ENCODE measurements at places on chromosomes 11 and 22.

DNA sequence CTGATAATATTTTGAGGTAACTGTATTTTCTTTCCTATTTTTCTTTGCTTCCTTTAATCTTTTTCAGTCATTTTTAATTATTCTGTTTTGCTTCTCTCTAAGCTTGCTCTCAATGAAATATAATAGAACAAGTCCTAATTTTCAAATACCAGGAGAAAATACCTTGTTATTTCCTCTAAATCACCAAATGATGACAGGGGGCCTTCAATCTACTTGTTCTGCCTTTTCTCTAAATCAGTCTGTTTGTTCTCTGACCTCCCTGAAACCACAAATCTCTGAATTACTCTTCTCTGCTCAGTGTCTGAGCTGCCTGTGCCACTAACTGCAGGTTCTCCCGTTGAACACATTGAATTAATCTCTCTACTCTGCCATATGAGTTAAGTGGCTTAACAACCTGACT is 286.2 kb downstream of the C11orf87 start:
- H3K27ac ChIP-seq = no peak overlapping the region
- no peak for DNase-seq

- H3K4me1 ChIP-seq = peaks cover 9% of the 10 kb centered on the region
- H3K4me3 ChIP-seq = no peak overlapping the region
- H3K27ac ChIP-seq = peak overlapping the region; percentile 13
Observed at GRCh38 chr22:40668611-40669411, 10.5 kb upstream of the MCHR1 start.

DNA sequence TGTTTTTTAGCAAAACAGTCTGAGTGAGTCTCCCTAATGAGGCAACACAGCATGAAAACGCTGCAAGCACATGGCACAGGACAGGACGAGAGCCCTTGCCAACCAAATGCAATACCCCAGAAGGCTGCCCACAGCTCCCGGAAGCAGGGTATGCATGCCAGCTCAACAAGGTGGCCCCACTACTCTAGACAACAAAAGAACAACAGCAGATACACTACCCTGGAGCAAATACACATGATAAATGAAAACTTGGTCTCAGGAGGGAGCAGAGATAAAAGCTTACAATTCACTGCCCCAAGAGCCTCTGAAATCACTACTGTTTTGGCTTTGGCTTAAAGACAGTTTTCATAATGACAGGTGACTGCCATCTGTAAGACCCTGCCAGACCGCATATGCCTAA is 785.4 kb upstream of the API5 start:
- no peak for DNase-seq
- no peak overlapping the region for H3K4me3 ChIP-seq
- H3K4me1 ChIP-seq = no peaks in the 10 kb centered on the region
- no peak overlapping the region for H3K27ac ChIP-seq

GRCh38 chr11:125091877-125092664 is 19.4 kb downstream of the TMEM218 start:
- H3K27ac ChIP-seq = no peak overlapping the region
- H3K36me3 ChIP-seq = no peaks in the 10 kb centered on the region

DNA sequence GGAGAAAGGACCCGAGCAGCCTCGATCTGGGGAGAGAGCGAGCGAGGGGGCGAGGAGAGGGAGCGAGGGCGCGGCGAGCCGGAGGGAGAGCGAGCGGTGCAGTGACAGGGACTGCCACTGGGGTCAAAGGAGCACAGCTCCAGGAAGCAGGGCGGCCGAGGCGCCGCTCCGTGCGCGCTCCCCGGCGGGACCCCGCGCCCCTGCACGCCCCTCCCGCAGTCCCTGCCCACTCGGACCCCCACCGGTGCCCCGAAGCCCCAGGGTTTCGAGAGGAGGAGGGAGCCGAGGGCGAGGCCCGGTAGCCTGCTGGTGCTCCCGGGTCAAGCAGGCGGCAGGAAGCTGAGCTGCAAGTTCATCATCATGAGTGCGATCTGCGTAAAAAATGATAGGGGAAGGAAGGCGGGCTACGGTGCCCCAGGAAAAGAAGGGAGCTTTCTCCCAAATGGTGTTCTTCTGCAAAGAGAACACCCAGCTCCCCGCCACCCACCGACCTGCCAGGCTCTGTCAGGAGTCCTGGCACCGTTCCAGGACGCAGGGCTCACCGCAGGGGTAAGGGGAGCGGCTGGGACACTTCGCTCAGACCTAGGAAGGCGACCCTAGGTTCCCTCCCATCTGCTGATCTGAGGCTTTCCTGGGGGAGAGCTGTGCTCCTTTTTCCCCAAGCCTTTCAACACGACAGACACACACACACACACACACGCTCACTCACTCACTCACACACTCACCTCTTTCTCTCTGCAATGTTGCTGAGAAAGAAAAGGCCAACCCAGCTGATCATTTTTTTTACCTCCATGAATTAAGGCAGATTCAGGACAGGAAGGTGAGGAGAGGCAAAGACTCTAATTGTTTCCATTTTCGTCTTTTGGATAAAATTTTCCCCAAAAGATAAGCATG is at the start of gene MPPED2:
MPPED2 (minus strand) TSS at position 103 of the 894 bp plus-strand sequence. CDS start 5,980 bp downstream, outside the sequence.
- H3K36me3 ChIP-seq = no peaks in the 10 kb centered on the region
- H3K27ac ChIP-seq = no peak within 1 kb of the TSS
- peak; percentile 2 for DNase-seq
- H3K4me3 ChIP-seq = peak within 1 kb of the TSS; percentile 73

DNA sequence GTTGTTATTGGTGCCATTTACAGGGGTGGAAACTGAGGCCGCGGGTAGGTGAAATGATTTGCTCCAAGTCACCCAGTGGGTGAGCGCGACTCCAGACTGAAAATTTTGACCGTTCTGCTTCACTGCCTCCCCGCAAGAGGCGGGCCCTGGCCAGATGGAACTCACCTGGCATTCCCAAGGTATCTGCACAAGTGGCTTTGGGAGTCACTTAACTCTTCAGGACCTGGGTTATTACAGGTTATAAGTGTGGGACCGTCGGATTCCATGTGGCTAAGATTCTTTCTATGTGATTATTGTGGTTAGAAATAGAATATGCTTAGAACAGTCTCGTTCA is 598 bp downstream of the CABIN1 start:
- peak overlapping the region; percentile 82 for H3K4me3 ChIP-seq
- peak; percentile 41 for DNase-seq
- peaks cover 3% of the 10 kb centered on the region for H3K4me1 ChIP-seq
- H3K27me3 ChIP-seq = no peaks in the 10 kb centered on the region
- H3K27ac ChIP-seq = peak overlapping the region; percentile 70

- no peak overlapping the region for H3K27ac ChIP-seq
- H3K36me3 ChIP-seq = no peaks in the 10 kb centered on the region
- H3K4me1 ChIP-seq = no peaks in the 10 kb centered on the region
- no peak for DNase-seq
- H3K4me3 ChIP-seq = no peak overlapping the region
- H3K27me3 ChIP-seq = no peaks in the 10 kb centered on the region
Observed at GRCh38 chr22:30182350-30182745, 64.2 kb downstream of the LIF start.
